ENCODE measurements at places on chromosomes 7 and 10. TPM values are rescaled to one million over a fixed set of nuclear protein-coding genes. Genes with fewer than 3 reads are reported as not detected.

DNA sequence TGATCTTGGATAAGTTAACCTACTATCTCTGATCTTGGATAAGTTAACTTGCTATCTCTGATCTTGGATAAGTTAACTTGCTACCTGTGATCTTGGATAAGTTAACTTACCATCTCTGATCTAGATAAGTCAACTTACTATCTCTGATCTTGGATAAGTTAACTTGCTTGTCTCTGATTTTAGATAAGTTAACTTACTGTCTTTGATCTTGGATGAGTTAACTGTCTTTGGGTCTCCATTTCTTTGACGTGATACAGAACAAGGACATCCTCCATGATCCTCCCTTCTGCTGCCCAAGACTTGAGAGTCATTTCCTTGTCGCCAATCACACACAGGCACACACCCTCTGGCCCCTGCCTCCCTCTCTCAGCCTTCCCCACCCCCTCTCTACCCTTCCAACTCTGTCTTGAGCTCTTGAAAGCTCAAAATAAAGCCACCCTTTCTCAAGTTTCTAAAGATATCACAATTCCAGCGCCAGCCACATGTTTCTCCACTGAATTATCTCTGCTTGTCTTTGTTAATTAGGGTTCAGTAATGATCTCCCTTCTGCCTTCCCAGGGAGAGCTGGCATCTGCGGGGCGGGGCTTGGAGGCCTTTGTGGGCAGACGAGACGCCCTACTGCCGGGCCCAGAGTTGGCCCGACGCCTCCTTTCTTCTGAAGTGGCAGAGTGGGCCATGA is 85.1 kb upstream of the GTF2I start:
- DNase-seq: no peak
- peaks cover 13% of the 10 kb centered on the region for H3K36me3 ChIP-seq
- no peak overlapping the region for H3K27ac ChIP-seq
- no peaks in the 10 kb centered on the region for H3K27me3 ChIP-seq

DNA sequence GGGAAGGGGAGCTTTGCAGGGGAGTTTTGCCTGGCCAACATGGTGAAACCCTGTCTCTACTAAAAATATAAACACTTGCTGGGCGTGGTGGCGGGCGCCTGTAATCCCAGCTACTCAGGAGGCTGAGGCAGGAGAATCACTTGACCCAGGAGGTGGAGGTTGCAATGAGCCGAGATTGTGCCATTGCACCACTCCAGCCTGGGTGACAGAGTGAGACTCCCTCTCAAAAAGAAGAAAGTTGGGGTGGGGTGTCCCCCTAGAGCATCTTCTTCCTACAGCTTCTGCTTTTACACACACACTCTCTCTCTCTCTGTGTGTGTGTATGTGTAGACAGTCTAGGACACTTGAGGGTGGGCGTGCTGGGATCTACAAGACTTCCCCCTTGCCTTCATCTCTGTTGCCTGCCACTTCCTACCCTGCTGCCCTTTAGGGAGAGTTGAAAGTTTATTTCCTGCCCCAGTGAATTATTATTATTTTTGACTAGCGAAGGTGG is 21.7 kb downstream of the PLAU start:
- H3K4me3 ChIP-seq: no peak overlapping the region
- DNase-seq: no peak
- H3K27me3 ChIP-seq: no peaks in the 10 kb centered on the region
- peaks cover 14% of the 10 kb centered on the region for H3K36me3 ChIP-seq
- H3K27ac ChIP-seq: peak overlapping the region; percentile 99

FAM25A gene
- total RNA-seq: not detected

DNA sequence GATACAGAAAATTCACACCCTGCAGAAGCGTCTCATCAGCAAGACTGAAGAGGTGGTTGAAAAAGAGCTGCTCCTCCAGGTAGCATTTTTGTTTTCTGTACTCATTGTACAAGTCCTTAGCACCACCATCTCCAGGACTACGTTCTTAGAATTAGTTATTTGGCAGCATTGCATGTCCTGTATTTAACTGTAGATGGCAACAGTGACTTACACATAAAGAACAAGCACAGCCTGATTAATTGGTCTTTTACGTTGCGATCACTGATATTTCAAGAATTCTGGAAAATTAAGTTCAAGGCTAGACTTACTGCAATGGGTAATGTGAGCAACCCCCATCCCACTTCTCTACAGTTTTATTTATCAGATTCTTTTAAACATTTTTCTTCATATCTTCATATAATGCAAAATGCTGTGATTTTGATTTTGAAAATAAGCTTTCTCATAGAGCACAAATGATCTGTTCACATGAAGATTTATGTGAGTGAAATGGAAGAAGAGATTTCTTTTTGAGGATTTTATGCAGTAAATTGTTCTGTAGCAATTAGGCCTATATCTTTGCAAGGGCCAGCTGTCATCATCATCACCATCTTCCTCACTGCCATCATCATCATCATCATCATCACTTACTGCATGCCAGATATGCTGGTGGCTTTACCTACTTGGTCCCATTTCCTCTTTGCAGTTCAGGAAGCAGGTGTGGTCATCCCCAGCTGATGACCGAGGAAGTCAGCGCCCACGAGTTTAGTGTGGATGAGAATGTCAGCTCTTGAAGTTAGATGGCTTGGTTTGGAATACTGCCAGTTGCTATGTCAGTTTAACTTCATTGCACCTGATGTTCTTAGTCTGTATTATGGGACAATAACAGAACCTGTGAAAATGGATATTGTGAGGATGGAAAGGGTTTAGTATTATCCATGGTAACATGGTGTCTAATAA is 53.4 kb downstream of the CFAP58 start:
- no peaks in the 10 kb centered on the region for H3K4me1 ChIP-seq
- H3K36me3 ChIP-seq: no peaks in the 10 kb centered on the region
- DNase-seq: no peak

IFIT3 gene
- total RNA-seq: 45.2 TPM

FAM3C gene
- total RNA-seq: 206 TPM

- H3K4me3 ChIP-seq: no peak overlapping the region
- no peaks in the 10 kb centered on the region for H3K27me3 ChIP-seq
- DNase-seq: no peak
- no peaks in the 10 kb centered on the region for H3K36me3 ChIP-seq
- H3K4me1 ChIP-seq: no peaks in the 10 kb centered on the region
- no peak overlapping the region for H3K27ac ChIP-seq
These were observed 27.1 kb downstream of the NMT2 start for GRCh38 chr10:15141136-15142054.

- DNase-seq: no peak
- peaks cover 69% of the 10 kb centered on the region for H3K27me3 ChIP-seq
- no peak overlapping the region for H3K27ac ChIP-seq
- H3K4me3 ChIP-seq: no peak overlapping the region
- H3K36me3 ChIP-seq: no peaks in the 10 kb centered on the region
These were observed 11.1 kb downstream of the TRPV6 start for GRCh38 chr7:142874409-142874808.

GSAP gene
- total RNA-seq: 26.0 TPM

DNA sequence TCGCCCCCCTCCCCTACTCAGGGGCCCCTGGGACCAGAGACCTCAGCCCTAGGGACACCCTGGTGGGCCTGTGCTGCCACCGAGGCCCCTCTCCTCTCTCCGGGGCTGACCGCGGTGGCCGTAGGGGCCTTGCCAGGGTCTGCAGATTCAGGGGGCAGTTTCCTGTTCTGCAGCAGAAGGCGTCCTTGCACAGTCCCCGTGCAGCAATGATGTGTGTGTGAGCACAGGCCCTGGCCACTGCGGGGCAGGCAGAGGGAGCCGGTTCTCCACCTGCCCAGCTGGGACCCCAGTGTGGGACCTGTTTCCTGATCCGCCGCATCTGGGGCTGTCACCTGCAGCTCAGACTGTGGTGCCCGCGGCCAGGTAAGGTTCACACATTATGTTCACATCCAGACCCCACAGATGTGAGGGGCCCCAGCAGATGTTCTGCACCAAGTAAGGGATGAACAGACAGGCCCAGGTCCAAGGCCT is 60.7 kb upstream of the DNAJB6 start:
- no peaks in the 10 kb centered on the region for H3K27me3 ChIP-seq
- H3K36me3 ChIP-seq: peaks cover 50% of the 10 kb centered on the region
- H3K4me1 ChIP-seq: no peaks in the 10 kb centered on the region
- DNase-seq: no peak

- peaks cover 19% of the 10 kb centered on the region for H3K4me1 ChIP-seq
- no peaks in the 10 kb centered on the region for H3K27me3 ChIP-seq
- H3K4me3 ChIP-seq: no peak overlapping the region
- DNase-seq: no peak
- H3K36me3 ChIP-seq: peaks cover 34% of the 10 kb centered on the region
These were observed 58.4 kb upstream of the TM9SF3 start for GRCh38 chr10:96645191-96645721.

DNA sequence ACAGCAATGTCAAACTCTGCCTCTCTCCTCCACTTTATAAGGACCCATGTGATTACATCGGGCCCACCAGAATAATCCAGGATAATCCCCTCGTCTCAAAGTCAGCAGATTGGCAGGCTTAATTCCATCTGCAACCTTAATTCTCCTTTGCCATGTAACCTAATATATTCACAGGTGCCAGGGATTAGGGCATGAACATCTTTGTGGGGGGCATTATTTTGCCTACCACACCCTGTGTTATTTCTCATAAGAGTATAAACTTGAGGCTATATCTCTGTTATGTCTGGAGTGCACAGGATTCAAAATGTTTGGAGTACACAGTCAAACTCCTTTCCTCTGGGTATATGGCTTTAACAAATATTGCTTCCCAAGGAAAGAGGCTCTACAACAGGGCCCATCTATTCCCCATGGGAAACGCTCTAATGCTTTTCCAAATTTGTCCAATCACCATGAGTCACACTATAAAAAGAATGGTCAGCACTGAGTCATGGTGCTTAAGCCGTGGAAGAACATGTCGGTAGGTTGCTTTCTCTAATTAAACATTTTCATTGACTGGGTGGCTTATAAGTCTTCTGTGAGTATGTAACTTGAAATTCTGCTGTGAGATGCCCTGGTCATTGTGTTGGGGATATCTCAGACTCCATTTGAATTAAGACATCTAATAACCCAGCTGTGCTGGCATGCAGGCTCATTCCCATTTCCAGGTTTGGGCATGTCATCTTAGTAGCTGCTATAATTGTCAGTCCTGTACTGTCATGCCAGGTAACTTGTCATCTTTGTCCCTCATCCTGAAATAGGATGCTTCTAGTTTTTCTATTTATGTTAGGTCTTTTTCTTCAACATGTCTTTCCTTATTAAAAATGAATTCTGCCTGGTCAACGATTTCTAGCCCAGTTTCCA is 11.5 kb upstream of the AKR1B10 start:
- no peaks in the 10 kb centered on the region for H3K27me3 ChIP-seq
- DNase-seq: no peak
- peak overlapping the region; percentile 18 for H3K27ac ChIP-seq
- no peaks in the 10 kb centered on the region for H3K36me3 ChIP-seq
- no peak overlapping the region for H3K4me3 ChIP-seq

GDF2 gene
- total RNA-seq: not detected

DNA sequence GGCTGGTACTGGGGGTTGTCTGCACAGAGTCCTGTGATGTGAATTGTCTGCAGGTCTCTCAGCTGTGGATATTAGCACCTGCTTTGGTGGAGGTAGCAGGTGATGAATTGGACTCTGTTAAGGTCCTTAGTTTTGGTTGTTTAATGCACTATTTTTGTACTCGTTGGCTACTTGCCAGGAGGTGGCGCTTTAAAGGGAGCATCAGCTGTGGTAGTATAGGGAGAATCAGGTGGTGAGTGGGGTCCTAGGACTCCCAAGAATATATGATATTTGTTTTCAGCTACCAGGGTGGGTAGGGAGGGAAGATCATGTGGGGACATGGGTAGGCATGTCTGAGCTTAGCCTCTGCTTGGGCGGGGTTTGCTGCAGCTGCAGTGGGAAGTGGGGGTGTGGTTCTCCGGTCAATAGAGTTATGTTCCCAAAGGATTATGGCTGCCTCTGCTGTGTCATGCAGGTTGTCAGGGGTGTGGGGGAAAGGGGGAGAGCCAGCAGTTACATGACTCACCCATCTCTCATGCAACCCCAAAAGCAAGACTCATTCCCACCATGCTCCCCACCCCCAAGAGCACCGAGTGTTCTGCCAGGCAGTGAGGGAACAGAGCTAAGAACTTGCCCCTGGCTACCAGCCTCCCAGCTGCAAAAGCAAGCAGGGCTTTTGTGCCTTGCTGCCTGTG is 53.7 kb upstream of the ZNF273 start:
- no peaks in the 10 kb centered on the region for H3K36me3 ChIP-seq
- H3K4me1 ChIP-seq: no peaks in the 10 kb centered on the region
- H3K4me3 ChIP-seq: no peak overlapping the region
- DNase-seq: no peak
- H3K27me3 ChIP-seq: no peaks in the 10 kb centered on the region

GRCh38 chr7:99218406-99219184 is 10.7 kb upstream of the KPNA7 start:
- no peak overlapping the region for H3K4me3 ChIP-seq
- H3K4me1 ChIP-seq: peaks cover 11% of the 10 kb centered on the region
- peak; percentile 26 for DNase-seq

DNA sequence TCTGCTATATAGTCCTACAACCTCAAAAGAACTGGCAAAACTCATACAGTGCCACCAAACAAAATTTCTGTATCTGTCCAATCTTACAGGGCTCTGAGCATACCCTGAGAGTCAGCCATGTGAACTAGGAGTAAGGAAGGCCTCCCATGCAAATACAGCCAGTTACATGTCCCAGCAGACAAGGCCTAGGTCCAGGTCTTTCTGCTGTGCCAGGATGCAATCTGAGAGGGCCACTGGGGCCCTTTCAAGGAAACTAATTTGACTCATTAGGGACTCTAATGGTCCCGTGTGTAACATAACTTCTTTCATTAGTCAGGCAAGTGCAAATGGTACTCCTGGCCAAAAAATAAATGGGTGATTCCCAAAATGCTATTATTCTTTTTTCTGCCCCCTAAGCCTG is 17.9 kb upstream of the HIBADH start:
- H3K4me1 ChIP-seq: peaks cover 42% of the 10 kb centered on the region
- peak overlapping the region; percentile 100 for H3K27ac ChIP-seq
- no peaks in the 10 kb centered on the region for H3K27me3 ChIP-seq

LIPN gene
- not detected for total RNA-seq

CPN1 gene
- not detected for total RNA-seq

C10orf67 gene
- 0.45 TPM for total RNA-seq

PTPRZ1 gene
- total RNA-seq: 5.8 TPM

- DNase-seq: peak; percentile 29
- no peak overlapping the region for H3K27ac ChIP-seq
- no peaks in the 10 kb centered on the region for H3K36me3 ChIP-seq
- H3K27me3 ChIP-seq: no peaks in the 10 kb centered on the region
These were observed 25.5 kb upstream of the CAPZA2 start for GRCh38 chr7:116836911-116837310.

GRCh38 chr10:35635576-35635975 is 6.5 kb downstream of the FZD8 start:
- H3K27ac ChIP-seq: no peak overlapping the region
- no peak overlapping the region for H3K4me3 ChIP-seq
- H3K4me1 ChIP-seq: no peaks in the 10 kb centered on the region
- peaks cover 4% of the 10 kb centered on the region for H3K36me3 ChIP-seq
- peak; percentile 63 for DNase-seq
